ENCODE measurements at places on chromosomes 16 and 17. TPM values are rescaled to one million over a fixed set of nuclear protein-coding genes. Genes with fewer than 3 reads are reported as not detected.

Gene NPIPB9
- total RNA-seq = 1.7 TPM

Gene AP2B1
- total RNA-seq = 61.6 TPM

- peaks cover 2% of the 10 kb centered on the region for H3K4me1 ChIP-seq
- no peak overlapping the region for H3K4me3 ChIP-seq
- peaks cover 6% of the 10 kb centered on the region for H3K36me3 ChIP-seq
- DNase-seq = peak; percentile 81
- H3K27ac ChIP-seq = peak overlapping the region; percentile 57
These were observed 53.6 kb downstream of the XPO6 start for GRCh38 chr16:28158136-28158535.

DNA sequence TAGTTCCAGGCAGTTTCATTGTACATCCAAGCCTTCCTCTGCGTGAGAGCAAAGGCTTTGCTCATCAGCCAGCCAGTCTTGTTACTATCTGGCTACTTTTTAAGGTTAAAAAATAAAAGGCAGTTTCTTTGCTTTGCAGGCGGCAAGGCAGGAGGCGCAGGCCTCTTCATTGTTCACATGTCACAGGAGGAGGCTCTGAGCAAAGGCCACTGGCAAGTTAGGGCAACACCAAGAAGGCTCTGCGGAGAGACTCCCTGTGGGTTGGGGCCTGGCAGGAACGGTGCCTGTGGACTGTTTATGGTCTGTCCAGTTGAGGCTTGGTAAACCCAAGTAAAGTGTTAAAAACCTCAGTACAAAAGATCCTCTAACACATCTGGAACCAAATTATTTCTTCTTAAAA, 3.9 kb upstream of the NT5C start:
- H3K27ac ChIP-seq = no peak overlapping the region
- H3K4me1 ChIP-seq = no peaks in the 10 kb centered on the region
- no peaks in the 10 kb centered on the region for H3K27me3 ChIP-seq
- no peak for DNase-seq

DNA sequence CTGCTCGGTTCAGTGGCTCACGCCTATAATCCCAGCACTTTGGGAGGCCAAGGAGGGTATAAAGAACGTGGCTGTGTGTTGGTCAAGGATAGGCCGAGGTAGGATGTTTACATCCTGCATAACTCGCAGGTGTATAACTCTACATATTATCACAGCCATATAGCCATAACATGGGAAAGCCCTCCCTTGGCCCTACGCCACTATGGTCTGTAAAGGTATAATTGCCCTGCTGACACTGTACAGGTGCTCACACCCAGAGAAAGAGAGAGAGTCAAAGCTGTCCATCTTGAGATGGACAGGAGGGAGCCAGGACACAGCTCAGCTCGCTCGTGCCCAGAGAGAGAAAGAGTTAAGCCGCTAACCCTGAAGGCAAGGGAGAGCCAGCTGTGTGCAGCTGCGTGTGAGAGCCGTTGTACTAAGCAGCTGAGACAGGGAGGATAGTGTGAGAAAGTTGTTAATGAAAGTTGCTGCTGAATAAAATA, 30.4 kb upstream of the DHX8 start:
- no peak overlapping the region for H3K4me3 ChIP-seq
- no peaks in the 10 kb centered on the region for H3K27me3 ChIP-seq
- DNase-seq = no peak
- H3K36me3 ChIP-seq = no peaks in the 10 kb centered on the region
- no peak overlapping the region for H3K27ac ChIP-seq

Measured in fibroblast of lung (primary cell).